ENCODE measurements at places on chromosomes 6 and 20.

- DNase-seq, result no peak
Observed at GRCh38 chr6:64717281-64717680, 989.7 kb downstream of the EYS start.

GRCh38 chr6:34152042-34152524, 6.2 kb upstream of the GRM4 start:
- no peak for DNase-seq

GRCh38 chr6:138970856-138971425, 17.1 kb downstream of the REPS1 start:
- DNase-seq, result no peak

- DNase-seq, result peak; percentile 56
Observed at GRCh38 chr6:166005944-166006899, 161.4 kb downstream of the TBXT start.

GRCh38 chr20:5095931-5096330, 23.8 kb downstream of the PCNA start:
- DNase-seq, result no peak

DNA sequence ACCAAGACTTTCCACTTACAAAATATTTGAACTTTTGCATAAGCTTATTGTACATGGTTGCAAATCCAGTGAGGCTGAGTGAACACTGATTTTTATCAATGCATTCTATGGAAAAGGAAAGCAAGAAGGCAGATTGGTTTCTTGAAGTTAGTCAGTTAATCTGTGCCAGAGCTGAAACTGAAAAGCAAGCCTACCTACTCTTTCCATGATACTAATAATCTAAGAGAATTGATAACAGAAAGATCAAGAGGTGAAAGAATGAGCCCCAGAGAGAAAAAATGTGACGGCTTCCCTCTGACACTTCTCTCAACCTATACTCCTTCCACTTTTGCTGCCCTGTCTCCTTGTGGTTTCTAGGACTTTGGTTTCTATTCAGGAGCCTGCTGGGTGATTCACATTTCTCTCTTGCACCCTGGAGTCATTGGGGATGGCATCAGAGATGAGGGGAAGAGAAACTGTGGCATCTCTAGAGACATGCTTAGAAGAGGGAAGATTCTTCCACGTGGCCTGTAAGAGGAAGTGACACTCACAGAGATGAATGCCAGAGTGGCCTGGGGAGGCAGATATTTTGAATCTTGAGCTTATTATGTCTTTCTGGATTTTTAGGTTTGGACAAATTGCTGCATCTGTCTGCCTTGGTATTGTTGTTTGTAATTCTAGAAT, 158.6 kb upstream of the RIMS1 start:
- DNase-seq, result no peak

GRCh38 chr6:5529733-5530132, 268.4 kb downstream of the FARS2 start:
- DNase-seq, result no peak

DNA sequence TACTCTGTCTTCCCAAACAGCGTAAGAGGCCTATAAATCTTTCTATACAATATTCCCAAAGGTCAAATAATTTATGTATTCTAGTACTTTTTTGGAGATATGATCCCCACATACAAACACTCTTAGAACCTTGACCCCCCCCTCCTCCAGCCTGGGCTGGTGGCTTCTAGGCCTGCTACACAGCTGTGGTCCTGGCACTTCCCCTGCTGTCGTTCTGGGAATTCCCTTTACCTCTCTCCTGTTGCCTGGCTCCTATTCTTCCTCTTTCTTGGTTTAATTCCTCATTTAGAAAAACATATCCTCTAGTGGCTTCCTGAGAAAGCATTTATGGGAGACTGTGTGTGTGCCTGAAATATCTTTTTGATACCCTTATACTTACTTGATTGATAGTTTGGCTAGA, 4.1 kb upstream of the TXLNB start:
- no peak for DNase-seq

GRCh38 chr6:107154801-107155160, 39.5 kb upstream of the BEND3 start:
- DNase-seq, result no peak

GRCh38 chr20:50146732-50147662, 6.5 kb downstream of the PEDS1 start:
- DNase-seq, result no peak

- DNase-seq, result no peak
Observed at GRCh38 chr20:48339190-48339985, 488.4 kb downstream of the PREX1 start.

- DNase-seq, result no peak
Observed at GRCh38 chr20:10763112-10763511, 89.3 kb upstream of the JAG1 start.

DNA sequence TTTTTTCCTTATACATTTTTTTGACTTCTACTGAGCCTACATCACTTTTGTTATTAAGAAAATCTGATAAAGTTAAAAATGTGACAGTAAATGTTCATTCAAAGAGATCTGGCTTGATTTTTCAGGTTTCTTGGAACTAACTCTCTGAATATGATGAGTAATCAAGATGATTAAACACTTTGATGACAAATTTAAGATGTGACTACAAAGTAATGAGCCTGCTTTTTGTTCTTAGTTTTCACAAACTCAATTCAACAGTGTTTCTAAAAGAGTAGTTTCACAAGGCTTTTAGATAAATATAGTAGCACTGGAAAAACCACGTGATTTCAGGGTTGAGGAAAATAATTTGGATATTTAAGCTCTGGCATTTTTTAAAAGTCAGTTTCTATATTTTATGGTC, 37.9 kb upstream of the HDDC2 start:
- no peak for DNase-seq

- DNase-seq, result no peak
Observed at GRCh38 chr6:117395164-117395563, 30.6 kb downstream of the ROS1 start.

GRCh38 chr6:126252154-126252553, 87.8 kb upstream of the CENPW start:
- no peak for DNase-seq

DNA sequence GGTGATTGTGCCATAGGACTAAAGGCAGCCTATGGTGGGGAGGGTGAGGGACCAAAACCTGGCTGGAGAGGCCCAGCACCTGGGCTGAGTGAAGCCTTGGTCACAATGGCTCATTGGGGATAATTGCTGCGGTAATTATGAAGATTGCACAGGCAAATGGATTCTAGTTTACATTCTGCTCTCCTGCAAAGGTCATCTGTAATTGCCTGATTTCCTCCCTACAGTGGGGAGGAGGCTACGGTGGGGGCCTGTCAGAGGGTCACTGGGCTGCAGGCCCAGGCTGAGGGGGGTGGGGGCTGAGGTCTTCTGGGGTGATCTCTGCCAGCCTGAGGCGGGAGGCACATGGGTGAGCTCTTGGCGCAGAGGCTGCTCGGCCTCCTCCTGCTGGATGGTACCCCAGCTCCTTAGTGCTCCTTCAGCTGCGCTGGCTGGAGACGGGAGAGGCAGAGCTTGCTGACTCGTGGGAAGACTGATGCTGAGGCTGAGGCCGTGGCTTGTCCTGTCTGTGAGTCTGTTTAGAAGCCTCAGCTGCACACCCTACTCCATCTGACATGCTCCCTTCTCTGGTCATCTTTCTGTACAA, 30.3 kb downstream of the PACSIN1 start:
- DNase-seq, result no peak

- no peak for DNase-seq
Observed at GRCh38 chr20:63225082-63225454, 9.1 kb upstream of the YTHDF1 start.

DNA sequence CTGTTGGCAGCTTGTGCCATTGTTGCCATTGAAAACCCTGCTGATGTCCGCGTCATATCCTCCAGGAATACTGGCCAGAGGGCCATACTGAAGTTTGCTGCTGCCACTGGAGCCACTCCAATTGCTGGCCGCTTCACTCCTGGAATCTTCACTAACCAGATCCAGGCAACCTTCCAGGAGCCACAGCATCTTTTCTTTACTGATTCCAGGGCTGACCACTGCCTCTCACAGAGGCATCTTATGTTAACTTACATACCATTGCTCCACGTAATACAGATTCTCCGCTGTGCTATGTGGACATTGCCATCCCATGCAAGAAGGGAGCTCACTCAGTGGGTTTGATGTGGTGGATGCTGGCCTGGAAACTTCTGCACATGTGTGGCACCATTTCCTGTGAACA, 221.8 kb upstream of the FAM83B start:
- no peak for DNase-seq

DNA sequence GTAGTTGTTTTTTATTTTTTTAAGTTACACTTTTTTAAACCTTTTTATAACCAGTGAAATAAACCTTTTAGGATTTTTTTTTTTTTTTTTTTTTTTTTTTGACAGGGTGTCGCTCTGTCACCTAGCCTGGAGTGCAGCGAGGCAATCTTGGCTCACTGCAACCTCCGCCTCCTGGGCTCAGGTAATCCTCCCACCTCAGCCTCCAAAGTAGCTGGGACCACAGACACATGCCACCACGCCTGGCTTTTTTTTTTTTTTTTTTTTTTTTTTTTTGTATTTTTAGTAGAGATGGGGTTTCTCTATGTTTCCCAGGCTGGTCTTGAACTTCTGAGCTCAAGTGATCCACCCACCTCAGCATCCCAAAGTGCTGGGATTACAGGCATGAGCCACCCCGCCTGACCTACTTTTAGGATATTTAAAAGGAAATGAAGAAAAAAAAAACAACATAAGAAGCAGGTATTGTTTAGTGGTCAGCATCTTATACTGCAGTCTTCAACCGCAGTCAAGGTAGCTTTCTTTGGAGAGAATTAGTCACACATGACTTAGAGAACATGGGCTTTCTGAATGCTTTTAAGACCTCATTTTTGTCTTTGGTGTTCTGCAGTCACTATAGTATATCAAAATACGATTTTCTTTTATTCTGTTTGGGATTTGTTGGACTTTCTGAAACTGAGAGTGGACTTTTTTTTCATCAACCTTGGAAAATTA, 1.6 kb downstream of the POLR1H start:
- DNase-seq, result no peak

GRCh38 chr6:153673225-153673624, 365.8 kb upstream of the OPRM1 start:
- DNase-seq, result no peak

- DNase-seq, result no peak
Observed at GRCh38 chr6:159935065-159935464, 33.8 kb upstream of the IGF2R start.

DNA sequence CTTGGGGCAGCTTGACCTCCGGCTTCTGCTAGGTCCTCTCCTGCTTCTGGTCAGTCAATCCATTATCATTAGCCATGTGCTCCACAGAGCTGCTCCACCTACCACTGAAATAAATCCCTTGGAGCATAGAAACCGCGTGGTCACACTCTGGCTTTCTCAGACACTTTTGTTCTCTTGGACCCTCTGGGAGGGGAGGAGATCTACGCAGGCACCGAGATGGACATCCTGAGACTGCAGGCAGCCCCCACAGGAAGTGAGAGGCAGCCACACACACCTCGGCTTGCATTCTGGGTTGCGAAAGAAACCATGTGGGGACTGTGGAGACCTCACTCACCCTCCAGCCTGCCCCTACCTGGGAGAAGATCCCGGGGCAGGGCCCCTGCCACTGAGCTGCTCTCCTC, 79.5 kb downstream of the FYN start:
- no peak for DNase-seq

DNA sequence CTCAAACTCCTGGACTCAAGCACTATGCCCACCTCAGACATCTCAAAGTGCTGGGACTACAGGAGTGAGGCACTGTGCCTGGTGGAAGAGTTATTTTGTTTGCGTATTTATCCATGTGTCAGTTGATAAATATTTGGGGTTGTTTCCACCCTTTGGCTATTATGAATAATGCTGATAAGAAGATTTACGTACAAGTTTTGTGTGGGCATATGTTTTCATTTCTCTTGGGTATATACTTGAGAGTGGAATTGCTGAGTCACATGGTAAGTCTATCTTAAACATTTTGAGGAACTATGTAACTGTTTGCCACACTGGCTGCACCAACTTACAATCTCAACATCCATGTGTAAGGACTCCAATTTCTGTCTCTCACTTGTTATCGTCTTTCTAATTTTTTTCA, 200.3 kb downstream of the RNGTT start:
- no peak for DNase-seq

- DNase-seq, result no peak
Observed at GRCh38 chr6:27604986-27605385, 132.1 kb upstream of the ZNF184 start.

- DNase-seq, result no peak
Observed at GRCh38 chr6:40485795-40486194, 101.4 kb downstream of the LRFN2 start.

DNA sequence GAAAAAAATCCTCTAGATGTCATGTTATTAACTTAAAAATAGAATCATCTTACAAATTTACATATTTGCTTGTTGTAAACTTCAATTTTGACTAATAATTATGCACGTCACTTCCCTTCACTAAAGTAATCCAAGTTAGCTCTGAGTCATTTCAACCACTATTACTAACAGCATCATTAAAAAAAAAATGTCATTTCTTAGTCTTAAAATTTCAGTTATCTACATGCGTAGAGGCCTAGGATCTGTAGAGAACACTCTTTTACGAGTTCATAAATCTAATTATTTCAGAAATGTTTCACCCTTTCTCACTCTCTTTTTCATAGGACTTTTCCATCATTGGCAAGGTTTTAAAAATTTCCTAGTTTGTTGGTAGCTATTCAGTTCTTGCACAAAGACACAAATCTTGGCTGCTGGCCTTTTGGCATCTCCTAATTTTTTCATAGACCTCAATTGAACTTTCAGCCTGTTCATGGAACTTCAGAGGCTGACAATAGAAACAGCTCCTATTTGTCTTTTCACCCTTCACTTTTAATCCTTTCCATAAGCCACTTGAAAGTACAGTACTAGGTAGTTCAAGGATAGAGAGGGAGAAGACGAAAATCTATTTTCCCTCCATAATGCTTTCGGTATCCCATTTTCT, 61.5 kb downstream of the OGFRL1 start:
- no peak for DNase-seq

All from neural crest cell (in vitro differentiated cells).